ENCODE measurements at places on chromosomes 2 and 18.

DNA sequence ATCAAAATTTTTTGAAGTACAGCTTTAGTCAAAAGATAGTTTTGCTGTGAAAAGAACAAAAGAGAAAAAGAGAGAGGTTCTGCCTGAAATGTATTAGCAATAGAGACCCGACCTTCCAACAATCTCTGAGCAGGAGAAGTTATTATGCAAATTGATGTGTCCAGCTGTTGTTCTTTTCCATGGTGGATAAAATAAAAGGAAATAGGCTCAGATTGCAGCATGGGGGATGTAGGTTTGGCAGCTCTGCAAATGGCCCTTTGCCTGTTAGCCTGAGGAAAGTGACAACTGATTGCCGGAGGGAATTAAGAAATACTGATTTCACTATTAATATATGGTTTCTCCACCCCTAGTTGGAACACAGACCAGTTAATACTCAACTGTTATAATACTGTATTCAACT lies 1283.2 kb upstream of the NXPH2 start:
- DNase-seq: no peak

DNA sequence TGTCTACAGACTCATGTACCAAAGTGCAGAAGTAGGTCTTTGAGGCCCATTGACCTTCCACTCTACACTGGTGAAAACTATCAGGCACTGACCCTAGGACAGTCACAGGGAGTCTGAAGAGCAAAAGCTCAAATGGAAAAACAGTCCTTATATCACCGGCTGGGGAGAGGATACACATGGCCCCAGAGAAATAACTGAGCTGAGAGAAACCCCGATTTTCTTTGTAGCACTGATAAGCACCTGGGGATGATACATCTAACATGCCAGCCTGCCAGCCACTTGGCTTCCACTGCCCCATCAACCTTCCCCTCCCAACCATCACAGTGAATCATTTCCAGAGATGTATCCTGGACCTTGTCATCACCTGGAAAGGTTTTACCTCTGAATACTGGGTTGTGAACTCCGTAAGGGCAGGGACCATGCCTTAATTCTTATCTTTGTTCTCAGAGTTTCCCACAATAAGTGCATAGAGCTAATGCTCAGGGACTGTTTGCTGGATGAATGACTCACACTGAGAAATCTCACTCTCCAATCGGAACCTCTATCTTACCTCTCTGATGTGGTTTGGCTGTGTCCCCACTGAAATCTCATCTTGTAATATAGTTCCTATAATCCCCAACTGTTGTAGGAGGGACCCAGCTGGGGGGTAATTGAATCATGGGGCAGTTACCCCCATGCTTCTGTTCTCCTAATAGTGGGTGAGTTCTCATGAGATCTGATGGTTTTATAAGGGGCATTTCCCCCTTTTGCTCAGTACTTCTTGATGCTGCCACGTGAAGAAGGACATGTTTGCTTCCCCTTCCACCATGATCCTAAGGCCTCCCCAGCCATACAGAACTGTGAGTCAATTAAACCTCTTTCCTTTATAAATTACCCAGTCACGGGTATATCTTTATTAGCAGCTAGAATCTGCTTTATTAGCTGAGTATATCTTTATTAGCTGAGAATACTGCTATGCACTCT lies 37.1 kb downstream of the EVA1A start:
- peak; percentile 19 for DNase-seq

DNA sequence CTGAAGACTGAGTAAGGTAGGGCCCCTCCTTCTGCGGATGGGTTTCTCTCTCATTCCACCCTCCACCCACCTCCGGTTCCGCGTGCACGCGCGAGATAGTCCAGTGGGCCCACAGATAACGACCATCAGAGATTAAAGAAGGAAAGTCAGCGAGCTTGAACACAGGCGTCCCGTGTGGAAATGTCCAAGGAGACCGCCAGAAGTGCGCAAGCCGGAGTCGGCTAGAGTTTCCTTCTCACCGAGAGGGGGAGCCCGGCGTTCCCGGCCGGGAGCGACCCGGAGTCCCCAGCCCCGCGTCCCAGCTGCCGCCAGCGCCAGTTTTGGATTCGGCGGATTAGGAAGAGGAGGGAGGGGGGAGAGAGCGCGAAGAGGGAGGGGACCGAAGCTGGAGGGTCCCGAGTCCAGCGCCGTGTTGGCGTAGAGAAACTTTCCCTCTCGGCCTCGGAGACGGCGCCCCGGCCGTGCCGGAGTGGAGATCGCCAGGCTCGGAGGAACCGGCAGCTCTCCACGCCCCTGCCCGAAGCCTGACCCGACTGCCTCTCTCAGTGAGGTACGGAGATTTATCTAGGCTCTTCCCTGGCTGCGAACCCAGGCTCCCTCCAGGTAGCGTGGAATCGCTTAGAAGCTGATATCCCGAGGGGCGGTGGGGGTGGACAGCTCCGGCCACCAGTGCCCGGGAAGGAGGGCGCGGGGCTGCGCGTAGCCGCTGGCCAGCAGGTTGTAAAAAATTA lies at the start of gene GULP1:
Gene GULP1 (plus strand): TSS at position 258 of the 731 bp plus-strand sequence. CDS start 185,829 bp downstream, outside the sequence.
- DNase-seq: peak; percentile 68

- peak; percentile 50 for DNase-seq
Measured at GRCh38 chr2:55490554-55490953, 29.0 kb upstream of the CFAP36 start.

GRCh38 chr2:142863485-142863961 lies 13.9 kb upstream of the KYNU start:
- no peak for DNase-seq

DNA sequence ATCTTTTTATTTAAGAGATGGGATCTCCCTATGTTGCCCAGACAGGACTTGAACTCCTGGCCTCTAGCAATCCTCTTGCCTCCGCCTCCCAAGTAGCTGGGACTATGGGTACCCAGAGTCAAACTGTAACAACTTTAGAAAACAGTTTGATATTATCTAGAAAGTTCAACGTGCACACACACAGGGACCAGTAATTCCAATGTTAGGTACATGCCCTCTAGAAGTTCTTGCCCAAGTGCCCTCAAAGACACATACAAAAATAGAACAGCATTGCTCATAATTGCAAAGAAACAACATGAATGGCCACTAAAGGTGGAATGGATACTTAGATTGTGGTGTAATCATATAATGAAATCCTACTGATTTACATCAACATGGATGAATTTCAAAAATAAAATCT lies 12.6 kb upstream of the LPIN2 start:
- DNase-seq: no peak

GRCh38 chr2:45904267-45904945 lies 252.9 kb downstream of the PRKCE start:
- DNase-seq: no peak

- DNase-seq: peak; percentile 22
Measured at GRCh38 chr2:219737270-219737691, 109.9 kb downstream of the SLC4A3 start.

DNA sequence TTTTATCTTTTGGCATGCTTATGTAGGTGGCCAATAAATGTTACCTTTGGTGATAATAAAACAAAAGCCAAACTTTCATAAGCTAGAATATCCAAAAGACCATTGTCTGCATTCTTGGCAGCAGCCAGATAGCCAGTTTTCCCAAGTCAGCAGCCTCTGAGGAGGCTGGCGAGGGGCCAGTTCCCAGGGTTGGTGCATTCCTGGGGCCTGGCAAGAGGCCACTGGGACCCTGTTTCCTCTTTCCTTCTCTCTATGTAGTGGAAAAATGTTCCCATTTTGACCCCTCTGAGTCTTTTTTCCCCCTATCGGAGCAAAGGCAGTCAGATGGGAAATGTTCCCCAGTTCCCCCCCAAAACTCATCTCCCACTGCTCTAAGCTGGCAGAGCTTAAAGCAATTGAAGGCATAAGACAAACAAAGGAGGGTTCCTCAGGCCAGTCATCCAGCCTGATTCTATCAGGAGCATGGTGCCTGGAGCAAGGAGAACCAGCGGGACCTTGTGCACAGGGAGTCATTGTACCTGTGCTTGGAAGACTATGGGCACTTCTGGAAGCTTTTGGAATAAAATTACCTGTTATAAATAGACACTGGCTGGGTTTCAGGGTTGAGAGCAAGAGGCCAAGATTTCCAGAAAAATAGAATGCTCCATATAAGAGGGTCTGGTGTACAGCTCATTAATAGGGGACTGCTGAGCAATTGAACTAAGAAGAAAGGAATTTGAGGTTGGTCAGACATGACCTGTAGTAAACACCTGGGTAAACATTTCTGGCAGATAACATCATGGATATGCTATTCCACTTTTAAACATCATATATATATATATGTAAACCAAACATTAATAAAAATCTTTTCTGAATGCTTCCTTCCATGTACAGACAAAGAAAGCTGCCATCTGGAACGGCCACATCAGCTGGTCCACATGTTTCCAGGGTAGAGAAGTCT lies 63.4 kb downstream of the NCKAP5 start:
- peak; percentile 37 for DNase-seq

GRCh38 chr18:2827061-2827460 lies 19.7 kb upstream of the EMILIN2 start:
- no peak for DNase-seq
